ENCODE measurements at places on chromosomes 7 and 10.

- DNase-seq, result no peak
Observed at GRCh38 chr7:89771003-89771636, 383.1 kb upstream of the STEAP1 start.

GRCh38 chr7:107690611-107691010, 30.0 kb downstream of the SLC26A4 start:
- no peak for DNase-seq

DNA sequence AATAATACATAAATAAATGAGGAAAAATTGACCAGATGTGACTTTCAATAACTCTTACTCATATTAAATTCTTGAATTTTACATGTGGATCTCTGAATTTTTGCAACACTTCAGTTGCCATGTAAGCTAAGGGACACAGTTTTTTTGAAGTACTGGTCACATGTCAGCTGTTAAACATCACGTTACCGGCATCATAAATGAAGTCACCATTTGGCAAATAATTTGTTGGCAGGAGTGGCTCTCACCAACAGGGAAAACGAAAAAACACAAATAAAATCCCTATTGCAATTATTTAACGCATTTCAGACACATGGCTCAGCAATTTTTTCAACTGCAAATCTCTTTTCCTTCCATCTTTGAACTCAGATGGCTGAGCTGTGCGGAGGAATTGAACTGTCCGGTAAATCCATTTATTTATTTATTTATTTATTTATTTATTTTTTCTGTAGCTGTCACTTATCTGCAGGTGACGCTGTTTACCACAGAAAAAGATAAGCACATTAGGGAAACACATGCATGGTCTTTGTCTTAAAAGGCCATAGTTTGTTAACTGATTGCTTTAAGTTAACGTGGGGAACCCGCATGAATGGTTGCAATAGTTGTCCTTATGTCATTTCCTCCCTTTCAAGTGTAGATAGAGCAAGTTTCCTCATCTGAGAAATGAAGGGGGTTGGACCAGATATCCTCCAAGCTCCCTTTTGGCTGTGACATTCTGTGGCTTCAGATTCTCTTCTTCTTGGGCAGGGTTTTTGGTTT, 64.7 kb upstream of the JAZF1 start:
- no peak for DNase-seq

GRCh38 chr10:79103585-79103984, 34.8 kb downstream of the ZMIZ1 start:
- no peak for DNase-seq

DNA sequence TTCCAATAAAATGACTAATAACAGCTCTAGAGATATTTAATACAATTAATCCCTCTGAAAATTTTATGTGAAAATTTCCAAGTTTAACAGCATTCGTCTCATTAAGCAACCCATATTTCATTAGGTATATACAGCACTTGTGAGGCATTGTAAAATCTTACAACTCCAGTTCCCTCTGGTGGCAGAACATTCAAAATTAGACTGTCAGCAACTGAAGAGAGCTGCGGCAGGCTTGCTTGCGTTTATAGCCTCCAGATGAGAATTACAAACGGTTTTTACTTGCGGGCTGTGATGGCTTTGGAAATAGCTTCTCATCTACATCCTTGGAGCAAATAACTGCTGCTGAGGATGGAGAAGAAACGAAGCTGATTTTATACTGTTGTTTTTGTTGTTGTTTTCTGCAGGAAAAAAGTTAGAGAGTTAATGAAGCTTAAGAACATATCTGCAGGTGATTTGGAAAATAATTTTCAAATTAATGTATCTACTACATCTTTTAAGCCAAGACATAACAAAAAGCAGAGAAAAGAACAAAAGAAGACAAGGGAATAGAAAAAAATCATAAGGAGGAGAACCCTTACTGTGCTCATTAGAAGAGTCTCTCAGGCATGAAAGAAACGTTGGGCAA, 171.3 kb downstream of the MAGI2 start:
- no peak for DNase-seq

- no peak for DNase-seq
Observed at GRCh38 chr10:70761031-70761601, 24.1 kb downstream of the TBATA start.

GRCh38 chr7:149228831-149229471, 10.5 kb upstream of the ZNF212 start:
- DNase-seq, result no peak

DNA sequence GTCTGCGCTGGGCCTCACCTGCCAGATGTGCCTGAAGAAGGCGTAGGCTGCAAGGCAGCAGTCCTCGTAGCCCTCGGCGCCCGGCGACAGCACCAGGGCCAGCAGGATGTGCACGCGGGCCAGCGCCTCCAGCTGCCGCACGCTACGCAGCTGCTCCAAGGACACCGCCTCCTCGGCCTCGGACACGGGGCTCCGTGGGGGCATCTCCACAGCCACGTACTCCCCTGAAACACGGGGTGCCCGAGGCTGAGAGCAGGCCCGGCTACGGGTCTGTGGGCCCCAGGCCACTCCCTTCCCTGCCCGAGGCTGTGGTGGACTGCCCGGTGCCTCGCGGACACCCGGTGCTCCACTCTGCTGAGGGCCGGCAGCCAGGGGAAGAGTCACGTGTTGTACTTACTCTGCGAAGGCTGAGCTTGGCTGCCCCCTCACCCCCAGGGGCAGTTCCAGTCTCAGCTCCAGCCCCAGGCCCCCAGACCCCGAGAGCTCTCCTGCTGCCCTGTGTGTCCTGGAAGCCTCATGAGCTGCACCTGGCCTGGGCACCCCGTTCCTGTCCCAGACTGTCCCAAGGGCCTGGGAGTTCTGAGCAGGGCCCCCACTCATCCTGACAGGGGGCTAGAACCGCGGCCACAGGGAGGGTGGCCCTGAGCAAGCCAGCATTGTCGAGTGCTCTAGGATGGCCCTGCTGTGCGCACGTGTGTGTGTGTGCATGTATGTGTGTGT, 62.8 kb downstream of the CFAP46 start:
- DNase-seq, result no peak

- DNase-seq, result peak; percentile 18
Observed at GRCh38 chr10:60114765-60115586, 208.6 kb upstream of the CCDC6 start.

DNA sequence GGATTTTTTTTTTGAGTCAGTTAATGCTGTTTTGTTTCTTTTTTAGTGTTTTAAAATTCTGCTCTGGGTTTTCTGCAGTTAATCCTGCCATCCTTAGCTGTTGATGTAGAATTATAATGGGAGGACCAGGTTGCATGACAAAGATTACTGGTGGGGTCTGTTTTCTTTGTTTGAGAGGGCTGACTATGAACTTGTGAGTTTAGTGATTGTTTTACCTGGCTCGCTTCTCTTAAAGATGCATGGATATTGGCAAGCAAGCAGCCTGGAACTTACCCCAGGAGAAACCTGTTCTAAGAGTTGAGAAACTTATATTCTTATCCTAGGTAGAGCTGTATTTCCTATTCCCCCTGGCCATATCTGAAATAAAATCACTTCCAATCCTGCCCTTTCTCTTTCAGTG, 727.8 kb downstream of the GRM8 start:
- no peak for DNase-seq

DNA sequence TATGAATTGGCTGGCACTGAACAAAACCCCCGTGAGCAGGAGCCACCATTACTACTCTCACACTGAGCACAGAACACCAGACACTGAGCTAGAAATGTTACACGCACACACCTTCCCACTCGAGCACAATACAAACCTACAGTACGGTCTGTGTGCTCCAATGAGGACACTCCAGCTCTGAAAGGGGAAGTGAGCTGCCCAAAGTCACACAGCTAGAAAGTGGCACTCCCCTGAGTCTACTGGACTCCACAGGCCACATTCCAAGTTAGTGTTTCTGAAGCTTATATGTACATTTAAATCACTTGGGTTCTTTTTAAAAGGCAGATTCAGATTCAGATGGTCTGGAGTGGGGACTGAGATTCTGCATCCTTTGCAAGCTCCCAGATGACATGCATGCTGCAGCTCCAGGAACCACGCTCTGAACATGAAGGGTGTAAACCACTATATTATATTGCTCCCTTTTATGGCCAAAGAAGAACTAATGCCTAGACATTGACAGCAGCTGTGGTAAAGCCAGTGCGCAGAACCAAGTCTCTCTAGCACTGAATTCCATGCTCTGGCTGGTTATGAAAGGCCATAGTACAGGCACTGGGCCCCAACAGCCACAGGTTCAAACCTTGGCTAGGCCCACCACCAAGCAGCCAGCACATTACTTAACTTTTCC, 77.1 kb downstream of the FRMPD2 start:
- no peak for DNase-seq

DNA sequence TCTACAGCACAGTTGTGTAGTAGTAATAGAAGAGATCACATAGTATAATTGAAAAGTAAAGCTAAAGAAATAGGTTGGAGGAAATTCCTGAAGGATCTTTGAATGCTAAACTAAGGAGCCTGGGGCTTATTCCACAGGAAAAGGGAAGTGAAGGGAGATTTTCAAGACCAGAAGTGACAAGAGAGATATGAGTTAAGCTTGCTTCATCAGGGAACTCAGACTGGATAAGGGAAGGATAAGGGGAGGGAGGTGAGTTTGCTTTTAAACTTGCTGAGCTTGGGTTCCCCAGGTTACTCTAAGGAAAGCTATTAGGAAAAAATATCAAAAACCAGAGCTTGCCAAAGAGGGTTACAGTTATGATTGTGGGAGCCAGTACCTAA, 182.4 kb downstream of the RAPGEF5 start:
- no peak for DNase-seq

DNA sequence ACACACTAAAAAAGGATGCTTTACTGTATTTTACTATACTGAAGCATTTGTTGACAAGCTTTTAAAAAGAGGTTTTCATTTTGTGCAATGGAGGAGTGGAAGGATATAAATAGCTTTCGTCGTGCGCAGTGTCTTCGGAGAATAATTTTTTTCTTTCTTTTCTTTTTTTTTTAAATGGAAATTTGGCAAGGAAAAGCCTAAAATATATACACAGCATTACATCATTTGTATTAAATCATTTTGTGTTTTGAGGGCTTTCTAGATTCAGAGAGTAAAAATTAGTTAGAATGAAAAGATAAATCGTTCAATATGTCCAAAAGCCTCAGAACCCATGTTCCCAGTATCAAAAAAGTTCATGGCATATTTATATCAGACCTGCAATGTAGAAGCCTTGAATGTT, 150.2 kb upstream of the FERD3L start:
- no peak for DNase-seq

DNA sequence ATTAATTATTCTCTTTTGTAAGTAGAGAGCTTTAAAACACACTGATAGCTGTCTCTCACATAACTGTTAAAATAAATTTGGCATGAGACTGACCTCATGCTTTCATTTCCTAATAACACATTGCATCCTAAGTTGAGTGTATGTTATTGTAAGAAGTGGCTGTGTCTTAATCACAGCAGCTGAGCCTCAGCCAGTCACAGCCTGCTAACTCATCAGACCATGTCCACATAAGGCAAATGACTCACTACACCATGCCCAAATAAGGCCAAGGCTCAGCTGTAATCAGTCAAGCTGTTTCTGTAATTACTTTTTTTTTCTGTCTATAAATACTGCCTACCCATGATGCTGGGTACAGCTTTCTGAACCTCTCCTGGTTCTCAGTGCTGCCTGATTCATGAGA, 860.9 kb downstream of the XPNPEP1 start:
- no peak for DNase-seq

GRCh38 chr10:107647462-107647861, 483.0 kb upstream of the SORCS1 start:
- DNase-seq, result no peak

DNA sequence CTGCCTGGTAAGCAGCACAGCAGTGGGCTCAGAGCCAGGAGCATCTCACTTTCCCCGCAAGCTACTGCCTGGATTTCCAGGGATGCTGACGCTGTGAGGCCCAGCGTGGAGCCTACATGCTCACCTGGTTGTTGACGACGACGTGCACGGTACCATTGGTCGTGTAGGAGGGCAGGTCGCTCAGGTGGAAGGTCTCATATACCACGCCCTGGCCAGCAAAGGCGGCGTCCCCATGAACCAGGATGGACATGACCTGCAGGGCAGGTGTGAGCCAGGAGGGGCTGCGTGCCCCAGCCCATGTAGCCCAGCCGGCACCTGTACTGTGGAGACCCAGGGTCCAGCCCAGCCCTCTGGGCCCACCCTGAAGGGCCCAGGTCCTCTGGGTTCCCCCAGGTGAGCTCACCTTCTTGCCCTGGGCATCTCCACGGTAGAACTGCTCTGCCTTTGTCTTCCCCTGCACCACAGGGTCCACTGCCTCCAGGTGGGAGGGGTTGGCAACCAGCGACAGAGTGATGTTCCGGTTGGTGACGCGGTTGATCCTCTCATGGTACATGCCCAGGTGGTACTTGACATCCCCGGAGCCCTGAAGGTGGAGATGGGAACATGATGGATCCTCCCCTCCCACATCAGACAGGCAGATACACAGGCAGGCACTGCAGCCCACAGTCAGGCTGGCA, 15.4 kb downstream of the OGDHL start:
- DNase-seq, result no peak

DNA sequence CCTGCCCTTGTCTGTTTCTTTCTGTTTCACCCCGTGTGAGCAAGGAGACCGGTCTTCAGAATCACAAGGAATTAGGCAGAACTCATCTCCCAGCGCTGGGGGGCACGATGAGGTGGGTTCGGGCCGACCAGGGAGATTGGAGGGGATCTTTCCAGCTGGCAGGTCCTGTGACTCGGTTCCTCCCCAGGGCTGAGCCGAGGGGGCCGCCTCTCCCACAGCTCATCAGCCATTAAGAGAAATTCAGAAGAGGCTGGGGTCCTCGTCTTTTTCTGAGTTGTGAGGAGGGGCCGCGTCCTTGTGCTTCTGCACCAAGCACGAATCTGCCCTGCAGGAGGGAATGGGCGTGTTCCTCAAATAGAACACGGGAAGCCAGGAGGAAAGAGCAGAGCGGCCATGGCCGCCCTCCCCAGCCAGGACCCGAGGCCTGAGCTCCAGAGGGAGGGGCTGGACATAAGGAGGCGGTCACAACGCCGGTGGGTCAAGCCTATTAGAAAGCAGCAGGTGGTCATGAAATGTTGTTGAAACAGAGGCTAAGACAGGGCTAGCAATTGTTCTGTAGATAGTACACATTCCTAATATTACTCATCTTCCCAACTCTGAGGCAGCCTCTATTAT, 125.3 kb downstream of the ADARB2 start:
- DNase-seq, result no peak

DNA sequence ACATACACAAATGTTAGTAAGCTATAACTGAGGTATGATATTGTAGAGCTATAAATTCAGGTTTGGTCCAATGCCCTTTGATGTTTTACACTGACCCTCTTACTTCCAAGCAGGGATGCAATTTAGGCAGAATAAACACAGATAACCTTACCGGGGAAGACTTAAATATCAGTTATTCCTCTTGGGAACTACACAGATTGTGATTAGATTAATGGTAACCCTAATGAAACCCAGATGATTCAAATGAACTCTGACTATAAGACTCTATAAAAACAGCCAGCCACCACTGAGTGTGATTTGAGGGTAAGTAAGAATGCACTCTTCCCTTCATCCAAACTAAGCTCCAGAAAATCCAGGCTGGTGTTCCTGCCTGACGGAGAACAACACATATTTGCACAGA, 891.1 kb downstream of the NXPH1 start:
- no peak for DNase-seq

- no peak for DNase-seq
Observed at GRCh38 chr7:121873289-121874194, 581 bp downstream of the PTPRZ1 start.

Measured in stimulated activated CD4-positive, alpha-beta T cell treated with anti-CD3 and anti-CD28 coated beads, Interleukin-12 subunit alpha, Interleukin-12 subunit beta, amount 100 ng/mL, for 48 hours (primary cell).